ENCODE measurements at places on chromosomes 4 and X.

GRCh38 chr4:71732066-71732465 lies 51.8 kb downstream of the GC start:
- DNase-seq, result no peak

DNA sequence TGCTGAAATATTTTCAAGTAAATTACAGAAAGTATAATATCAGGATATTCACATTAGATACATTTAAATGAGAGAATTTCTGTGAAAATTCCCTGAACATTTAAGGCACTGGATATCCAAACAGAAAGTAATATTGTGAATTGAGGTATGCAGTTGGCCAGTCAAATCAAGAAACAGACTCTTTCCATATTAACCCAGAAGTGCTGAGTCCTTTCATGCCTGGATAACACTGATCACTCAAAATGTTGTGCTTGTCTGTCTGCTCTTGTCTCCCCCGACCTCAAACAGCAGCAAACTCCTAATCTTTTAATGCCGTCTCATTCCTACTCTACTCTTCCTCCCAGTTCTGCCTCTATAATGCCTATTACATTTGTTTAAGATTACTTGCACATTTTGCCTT lies 51.2 kb downstream of the TBC1D9 start:
- DNase-seq, result no peak

GRCh38 chrX:95040104-95040503 lies 1366.1 kb downstream of the FAM133A start:
- no peak for DNase-seq

- DNase-seq, result no peak
Observed at GRCh38 chrX:154466907-154467306, 8.8 kb downstream of the PLXNA3 start.

GRCh38 chr4:74006009-74006476 lies 7.6 kb upstream of the CXCL5 start:
- no peak for DNase-seq

GRCh38 chr4:68163754-68164153 lies 34.1 kb upstream of the TMPRSS11F start:
- DNase-seq, result no peak

DNA sequence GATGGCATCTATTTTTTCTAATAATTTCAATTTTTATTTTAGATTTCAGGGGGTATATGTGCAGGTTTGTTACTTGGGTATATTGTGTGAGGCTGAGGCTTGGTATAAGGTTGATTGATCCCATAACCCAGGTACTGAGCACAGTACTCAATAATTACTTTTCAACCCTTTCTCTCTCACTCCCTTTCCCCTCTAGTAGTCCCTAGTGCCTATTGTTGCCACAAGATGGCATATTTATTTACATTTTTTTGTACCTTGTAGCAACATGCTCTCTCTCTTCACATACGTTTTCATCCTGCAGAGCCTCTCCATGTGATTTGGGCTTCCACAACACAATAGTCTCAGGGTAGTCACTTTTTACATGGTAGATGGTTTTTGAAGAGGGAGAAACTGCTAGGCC lies 172.0 kb downstream of the ATOH1 start:
- DNase-seq, result no peak

DNA sequence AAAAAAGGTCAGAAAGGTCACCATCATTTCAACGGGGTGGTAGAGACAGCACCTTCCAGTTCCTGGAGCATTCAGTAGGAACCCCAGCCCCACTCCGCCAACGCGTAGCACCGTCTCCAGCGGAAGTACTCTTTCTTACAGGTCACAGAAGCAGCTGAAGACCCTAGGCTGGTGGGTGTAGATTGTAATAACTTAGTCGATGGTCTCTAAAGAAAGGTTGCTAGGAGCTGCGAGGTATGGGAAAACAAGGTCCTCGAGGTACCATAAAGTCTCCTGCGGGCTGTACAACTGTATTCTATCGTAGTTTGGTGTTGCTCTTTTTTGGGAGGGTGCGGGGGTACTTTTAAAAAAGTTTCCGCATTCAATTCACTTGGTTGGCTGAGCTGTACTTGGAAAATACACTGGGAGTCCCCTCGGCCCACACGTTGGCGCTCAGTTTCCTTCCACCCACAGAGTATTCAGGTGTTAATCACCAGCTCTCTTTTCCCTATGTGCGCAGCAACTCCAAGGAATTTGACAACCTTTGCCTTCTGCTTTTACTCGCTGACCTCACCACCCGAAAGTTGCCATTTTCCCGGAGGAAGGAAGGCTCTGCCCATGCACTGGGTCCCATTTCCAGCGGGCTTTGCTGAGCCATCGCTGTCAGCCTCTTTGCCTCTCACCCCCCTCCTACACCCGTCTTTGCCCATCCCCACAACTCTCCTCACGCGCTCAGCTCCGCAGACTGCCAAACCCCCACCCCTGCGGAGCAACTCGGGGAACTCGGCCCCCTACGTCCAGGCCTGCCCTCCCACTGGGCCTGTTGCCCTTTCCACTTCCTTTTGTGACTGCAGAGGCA lies 4.8 kb upstream of the SOX3 start:
- no peak for DNase-seq

- no peak for DNase-seq
Observed at GRCh38 chr4:169664615-169665014, 44.2 kb downstream of the CLCN3 start.

DNA sequence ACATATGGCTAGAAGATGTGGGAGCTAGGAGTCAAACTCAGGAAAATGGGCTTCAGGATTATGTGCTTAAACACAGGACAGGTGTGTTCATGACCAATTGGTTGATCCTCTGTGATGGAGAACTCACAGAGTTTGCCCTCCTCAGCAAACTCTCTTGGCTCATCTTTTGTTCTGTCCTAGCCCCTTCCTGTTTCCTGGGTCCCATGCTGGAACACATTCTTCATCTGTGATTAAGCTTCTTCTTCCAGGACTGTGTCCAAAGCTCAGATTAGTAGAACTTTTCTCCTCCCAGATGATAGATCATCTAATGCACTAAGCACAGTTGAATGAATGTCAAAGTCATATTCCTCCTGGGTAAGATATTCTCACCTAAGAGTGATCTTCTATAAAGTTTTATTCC lies 38.8 kb upstream of the TCEANC start:
- DNase-seq, result no peak

GRCh38 chrX:3066555-3066954 lies 25.3 kb downstream of the ARSF start:
- DNase-seq, result no peak
